ENCODE measurements at places on chromosomes 16 and 17.

DNA sequence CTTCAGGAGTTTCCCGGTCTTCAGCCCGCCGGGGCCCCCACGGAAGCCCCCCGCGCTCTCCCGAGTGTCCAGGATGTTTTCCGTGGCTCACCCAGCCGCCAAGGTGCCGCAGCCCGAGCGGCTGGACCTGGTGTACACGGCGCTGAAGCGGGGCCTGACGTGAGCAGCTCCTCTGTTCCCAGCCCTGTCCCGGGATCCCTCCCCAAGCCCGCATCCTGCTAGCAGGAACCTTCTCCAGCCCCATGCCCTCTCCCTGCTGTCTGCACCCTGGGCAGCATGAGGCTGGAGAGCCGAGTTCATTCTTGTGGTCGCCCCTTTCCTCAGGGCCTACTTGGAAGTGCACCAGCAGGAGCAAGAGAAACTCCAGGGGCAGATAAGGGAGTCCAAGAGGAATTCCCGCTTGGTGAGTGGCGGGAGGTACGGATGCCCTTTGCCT lies 10.1 kb downstream of the RIPOR1 start:
- DNase-seq: no peak

- no peak for DNase-seq
Observed at GRCh38 chr16:66262253-66263167, 104.0 kb upstream of the CDH5 start.

DNA sequence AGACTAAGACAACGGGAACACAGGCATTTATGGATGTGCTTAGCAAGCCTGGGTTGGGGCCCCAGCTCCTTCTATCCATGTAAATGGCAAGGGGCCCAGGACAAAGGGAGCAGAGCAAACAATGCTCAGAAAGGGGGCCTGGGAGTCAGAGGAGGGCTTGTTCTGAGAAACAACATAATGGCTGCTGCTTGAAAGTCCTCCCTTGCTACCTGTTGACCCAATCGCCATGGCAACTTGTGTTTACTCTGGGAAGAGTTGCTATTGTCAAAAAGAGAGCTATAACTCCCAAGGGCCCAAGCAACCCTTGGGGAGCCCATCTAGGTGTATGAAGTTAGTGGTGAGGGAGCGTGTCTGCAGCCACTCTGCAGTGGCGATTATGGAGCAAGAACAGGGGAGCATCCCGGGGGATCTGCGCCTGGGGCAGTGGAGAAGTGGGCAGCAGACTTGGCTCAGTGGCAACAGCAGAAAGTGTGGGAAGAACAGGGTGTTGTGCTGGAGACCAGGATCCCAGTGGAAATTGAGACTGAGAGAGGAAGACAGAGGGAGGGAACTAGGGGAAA lies 118.7 kb upstream of the NLRP1 start:
- DNase-seq: no peak

DNA sequence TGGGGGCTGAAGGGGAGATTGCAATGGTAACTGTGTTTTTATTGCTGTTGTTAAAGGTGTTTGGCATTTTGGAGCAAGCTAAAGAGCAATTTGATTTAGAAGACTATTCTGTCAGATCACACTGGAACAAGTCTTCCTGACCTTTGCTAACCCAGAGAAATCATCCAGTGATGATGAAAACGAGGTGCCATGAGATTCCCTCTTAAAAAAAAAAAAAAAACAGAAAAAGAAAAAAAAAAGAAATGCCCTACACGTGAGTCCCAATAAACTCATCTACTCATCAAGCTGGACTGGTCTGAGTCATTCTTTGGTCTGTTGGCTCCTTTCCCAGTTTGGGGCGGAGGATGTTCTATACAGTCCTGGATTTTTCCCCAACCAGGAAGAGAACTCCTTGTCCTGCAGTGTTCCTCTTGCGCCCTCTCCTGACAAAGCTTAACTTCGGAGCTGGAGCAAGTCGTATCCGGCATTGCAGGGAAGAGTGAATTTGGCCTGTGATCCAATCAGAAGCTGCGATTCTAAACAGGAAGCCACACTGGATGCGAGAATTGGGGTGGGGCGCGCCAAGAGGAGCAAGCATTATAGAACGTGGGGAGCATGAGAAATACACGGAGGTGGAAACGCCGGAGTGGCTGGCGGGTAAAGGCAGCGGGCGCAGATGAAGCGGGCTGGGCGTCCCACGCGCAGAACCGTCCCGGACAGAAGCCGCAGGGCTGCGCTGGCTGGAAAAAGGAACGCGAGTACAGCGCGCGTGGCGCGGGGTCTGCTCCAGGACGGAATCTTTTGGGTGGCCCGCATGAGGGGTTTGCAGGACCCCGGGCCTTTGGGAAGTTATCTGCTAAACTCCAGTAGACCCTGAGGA lies 22.4 kb upstream of the CRYM start:
- DNase-seq: no peak

Measured in activated CD4-positive, CD25-positive, alpha-beta regulatory T cell (primary cell).